ENCODE measurements at places on chromosomes 12 and 14.

DNA sequence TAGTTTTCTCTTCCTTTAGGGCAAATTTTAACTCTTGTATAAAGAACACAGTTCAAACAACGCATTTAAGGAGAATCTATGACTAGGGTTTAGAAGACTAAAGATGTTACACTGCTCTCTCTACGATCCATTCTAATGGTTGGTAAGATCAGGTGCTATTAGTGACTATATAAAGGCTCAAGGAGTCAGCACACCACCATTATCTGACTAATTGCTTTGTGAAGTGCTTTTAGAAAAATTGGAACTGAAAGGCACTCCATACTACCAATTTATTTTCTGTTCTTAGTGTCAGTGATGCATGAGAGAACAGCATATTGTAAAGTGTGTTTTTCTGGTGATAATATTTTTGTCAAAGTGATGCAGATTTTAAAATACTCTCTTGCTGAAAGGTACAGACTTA lies 136.8 kb downstream of the SYT1 start:
- peak; percentile 36 for DNase-seq

DNA sequence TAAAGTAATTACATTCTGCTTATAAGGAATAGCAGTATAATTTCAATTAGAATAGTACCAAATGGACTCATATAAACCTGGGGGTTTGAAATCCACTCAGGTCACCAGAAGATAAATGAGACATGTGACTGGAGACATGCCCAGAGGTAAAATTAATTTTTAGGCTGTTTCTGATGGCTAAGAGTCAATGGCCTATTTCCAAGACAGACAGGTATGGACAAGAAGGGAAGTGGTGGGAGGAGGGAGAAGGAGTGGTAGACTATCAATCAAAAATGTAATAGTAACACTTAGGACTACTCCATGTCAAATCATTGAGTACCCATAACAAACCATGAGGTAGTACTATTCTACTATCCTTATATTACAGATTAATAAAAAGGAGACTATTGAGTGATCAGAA lies 544.0 kb downstream of the GALC start:
- DNase-seq: no peak

DNA sequence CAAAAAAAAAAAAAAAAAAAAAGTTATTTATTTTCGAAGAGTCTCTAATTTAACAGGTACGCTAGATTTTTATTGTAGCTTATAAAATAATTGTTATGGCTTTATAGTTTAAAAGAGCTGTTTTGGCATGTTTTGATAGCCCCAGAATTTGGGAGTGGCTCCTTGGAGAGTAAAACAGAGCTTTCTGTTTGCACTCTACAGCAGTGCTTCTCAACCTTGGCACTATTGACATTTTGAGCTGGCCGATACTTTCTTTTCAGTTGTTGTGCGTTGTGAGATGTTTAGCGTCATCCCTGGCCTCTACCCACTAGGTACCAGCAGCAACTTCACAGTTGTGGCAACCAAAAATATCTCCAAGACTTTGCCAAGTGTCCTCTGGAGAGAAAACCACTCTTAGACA lies 30.6 kb downstream of the PLBD1 start:
- DNase-seq: no peak

DNA sequence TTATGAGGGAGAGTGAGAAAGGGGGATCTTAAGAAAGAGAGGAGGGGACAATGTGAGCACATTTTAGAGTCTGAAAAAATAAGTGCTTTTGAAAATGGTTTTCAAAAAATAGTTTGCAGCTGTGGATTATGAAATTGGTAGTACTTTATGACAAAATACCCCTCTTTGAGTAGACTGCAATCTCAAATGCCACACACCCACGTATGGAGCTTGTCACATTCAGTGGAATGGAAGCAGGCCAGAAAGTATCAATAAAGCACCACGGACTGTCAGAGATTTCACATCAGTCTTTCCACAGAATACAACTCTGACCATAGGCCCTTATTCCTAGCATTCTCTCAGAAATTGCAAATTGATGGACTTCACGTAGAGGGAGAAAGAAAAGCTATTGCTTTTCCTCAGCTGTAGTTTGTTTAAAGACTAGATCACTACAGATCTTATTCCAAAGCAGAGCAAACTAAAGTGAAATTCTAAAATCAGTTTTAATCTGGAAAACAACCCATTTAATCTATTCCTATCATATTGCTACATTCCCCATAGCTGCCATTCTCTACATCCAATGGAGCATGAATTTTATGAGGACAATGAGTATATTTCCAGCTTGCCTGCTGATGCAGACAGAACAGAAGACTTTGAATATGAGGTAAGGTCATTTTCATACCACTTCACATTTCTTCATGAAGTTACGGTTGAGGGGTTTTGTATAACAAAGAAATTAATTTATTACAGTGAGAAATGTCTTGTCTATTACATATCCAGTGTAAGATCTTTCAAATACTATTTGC lies 321.3 kb downstream of the PDZRN4 start:
- DNase-seq: no peak

GRCh38 chr14:105286759-105287144 lies 14.0 kb downstream of the BRF1 start:
- no peak for DNase-seq

- DNase-seq: no peak
Observed at GRCh38 chr12:87760943-87761342, 268.3 kb downstream of the C12orf50 start.

DNA sequence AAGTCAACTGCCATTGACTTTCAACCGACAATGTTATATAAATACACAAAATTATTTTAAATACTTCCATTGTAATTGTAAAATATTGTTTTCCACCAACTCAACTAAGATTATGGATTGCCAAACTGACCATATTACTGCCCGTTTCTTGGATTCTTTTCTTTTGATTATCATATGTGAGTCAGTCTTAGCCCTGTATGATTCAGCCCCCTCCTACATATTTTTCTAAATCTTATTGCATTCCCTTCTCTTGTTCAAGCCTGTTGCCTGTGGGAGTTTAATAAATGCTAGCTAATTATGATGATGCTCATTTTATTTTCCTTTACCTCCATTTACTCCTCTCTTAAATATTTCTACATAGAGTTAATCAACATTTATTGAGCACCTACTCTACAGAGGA lies 6.8 kb downstream of the RASSF9 start:
- DNase-seq: no peak

DNA sequence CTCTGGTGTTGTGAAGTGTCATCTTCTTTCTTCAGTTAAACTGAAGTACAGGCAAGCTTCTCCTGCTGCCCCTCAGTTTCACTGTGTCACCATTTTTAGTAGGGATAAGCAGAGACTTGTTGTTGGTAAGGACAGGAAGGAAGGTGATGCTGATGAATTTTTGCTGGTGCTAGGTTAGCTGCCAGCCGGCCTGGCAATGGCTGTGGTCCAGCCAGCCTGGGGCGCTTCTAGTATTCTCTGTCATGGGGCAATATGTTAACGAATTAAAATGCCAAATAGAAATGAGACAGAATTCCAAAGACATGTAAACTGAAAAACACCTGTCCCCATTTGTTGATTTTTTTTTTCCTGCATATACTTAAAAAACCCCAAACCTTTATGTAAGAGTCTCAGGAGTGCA lies 602.9 kb downstream of the DIO2 start:
- DNase-seq: no peak

DNA sequence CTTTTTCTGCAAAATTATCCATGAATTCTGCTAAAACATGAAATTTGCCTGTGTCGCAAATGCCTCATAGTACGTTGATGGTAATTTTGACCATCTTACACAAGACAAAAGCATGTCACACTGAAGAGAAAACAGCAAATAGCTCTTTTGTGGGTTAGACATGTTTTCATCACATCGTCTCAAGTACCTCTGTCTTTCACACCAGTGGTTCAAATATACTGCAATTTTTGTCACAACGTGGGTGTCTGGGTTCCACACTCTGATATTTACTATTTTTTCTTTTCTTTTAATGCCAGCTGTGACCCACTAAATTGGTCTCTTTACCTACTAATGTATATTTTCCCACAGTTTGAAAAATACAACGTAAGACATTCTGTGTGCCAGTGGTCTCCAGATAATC lies 10.4 kb downstream of the KLRB1 start:
- no peak for DNase-seq

DNA sequence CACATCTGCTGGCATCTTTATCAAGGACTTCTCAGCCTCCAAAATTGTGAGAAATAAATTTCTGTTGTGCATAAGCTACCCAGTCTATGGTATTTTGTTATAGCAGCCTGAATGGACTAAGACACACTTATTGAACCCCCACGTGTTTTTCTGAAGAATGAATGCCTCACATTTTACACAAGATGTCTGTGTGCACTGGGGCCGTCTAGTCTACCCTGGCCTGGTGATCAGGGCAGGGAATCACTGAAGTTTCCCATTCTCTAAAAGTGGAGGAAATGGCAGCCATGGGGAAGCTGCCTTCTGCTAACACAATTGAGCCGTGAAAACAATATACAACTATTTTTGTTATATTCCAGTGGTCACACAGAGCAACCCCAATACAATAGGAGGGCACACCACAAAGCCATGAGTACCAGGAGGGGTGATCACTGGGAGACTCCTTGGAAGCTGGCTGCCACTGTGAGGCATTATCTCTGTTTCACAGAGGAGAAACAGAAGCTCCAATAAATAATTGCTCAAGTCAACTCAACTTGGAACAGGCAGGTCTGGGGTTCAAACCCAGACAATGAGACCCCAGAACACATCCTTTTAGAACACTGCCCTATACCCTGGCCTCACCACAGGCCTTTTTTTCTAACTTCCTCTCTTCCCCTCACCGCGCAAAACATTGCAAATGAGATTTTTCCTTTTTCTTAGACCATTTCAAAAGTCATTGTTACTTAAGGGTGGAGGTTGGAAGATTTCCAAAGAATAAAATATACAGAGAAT lies 18.3 kb upstream of the LTA4H start:
- DNase-seq: no peak

GRCh38 chr14:103546652-103547454 lies 15.6 kb downstream of the BAG5 start:
- DNase-seq: peak; percentile 64

DNA sequence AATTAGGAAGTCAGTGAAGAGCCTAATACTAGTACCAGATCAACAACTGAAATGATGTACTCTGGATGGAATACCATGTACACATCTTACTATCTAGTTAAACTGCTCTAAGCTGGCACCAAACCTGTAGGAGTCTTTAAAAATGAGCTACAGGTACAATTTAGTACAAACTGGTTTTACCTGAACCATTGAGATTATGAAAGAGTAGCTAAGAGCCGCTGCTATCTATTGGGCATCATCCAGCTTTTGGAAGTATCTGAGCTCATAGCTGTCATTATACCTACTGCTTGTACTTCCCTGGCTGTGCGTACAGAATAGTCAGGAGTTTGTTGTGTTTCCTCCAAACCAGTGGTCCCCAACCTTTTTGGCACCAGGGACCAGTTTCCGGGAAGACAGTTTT lies 12.4 kb downstream of the TBC1D30 start:
- no peak for DNase-seq

DNA sequence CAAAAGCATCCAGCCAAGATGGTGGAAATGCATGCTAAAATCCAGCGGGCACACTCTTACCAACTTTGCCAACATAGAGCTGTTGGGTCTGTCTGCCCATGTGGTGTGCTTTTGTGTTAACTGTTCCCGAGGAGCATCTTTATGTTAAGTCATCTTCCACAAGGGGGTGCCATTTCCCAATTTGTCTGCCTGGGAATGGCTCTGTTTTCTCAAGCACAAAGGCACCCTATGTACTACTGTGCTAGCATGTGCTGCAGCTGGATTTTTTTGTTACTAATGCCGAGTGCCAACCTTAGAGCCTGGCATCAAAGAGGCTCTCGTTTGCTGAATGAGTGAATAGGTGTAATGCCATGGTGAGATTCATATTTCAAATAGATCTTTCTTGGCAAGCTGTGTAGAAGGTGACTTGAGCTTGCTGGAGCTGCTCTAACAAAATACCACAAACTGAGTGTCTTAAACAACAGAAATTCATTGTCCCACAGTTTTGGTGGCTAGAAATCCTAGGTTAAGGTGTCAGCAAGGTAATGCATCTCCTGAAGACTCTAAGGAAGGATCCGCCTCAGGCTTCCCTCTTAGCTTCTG lies 74.3 kb downstream of the TRHDE start:
- DNase-seq: peak; percentile 59

- DNase-seq: no peak
Observed at GRCh38 chr14:100880271-100881101, 23.0 kb downstream of the RTL1 start.

DNA sequence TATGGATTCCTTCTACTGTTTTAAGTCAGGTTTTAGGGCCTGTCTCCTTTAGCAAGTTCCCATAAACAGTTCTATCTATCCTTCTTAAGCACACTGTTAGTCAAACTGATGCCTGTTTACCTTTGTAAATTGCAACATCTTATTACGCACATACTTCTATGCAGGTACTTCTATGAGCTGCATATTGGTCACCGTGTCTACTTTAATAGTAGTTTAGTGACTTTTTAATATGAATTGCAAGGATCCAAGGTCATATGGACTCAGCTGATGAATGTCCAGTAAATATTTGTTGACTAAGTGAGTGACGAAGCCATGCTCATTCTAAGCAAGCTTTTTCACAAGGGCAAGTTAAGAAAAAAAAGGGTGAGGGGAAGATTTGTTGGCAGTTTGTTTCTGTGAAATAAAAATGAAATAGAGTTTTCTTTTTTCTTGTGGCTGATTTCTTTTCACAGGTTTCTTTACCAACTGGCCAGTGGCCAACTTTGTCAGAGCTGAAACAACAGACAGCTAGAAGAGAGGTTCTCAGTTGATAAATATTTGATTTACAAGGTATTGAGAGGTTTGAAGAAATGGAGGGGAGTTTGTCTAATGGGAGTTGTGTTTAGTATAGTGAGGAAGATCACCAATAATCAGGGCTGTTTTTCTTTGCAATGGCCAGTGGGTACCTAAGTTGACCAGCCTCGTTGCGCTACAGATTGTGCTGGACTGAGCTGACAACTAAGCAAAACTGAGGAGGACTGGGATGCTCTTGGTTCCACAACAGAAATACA lies 141.1 kb downstream of the SLC15A5 start:
- no peak for DNase-seq

GRCh38 chr12:28569698-28570411 lies 379.6 kb downstream of the CCDC91 start:
- DNase-seq: no peak

DNA sequence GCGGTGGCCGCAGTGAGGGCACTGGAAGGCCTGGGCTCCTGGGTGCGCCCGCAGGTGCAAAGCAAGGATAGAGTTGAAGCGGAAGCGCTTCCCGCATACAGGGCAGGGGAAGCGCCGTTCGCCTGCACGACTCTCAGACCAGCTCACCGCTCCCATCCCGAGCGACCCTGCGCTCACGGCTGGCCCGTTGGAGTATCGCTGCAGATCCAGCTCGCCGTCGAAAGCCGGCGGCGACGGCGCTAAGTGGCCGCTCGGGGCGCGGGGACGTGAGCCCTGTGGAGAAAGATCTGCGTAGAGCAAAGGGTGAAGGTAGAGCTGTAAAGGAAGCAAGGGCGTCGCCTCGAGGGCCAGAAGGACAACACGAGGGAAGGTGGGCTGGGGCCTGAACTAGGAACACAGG lies 5.4 kb downstream of the ZNF219 start:
- no peak for DNase-seq

Data from NCI-H1092 (cell line).